ENCODE measurements at places on chromosomes 5 and 9. TPM values are rescaled to one million over a fixed set of nuclear protein-coding genes. Genes with fewer than 3 reads are reported as not detected.

SSBP2 gene
- 14.7 TPM for total RNA-seq

GGTA1 gene
- not detected for total RNA-seq

GIN1 gene
- total RNA-seq = 8.9 TPM

TAF11L7 gene
- total RNA-seq = not detected

PTGER4 gene
- 2.7 TPM for total RNA-seq

FSTL4 gene
- total RNA-seq = not detected

SUSD3 gene
- 0.37 TPM for total RNA-seq

FGF10 gene
- not detected for total RNA-seq

SPIN1 gene
- total RNA-seq = 116 TPM

CCDC183 gene
- total RNA-seq = 0.32 TPM

MATR3 gene
- 232 TPM for total RNA-seq

All from smooth muscle cell of the umbilical artery (primary cell).